ENCODE measurements at places on chromosomes 7 and 10.
A peak's percentile ranks its signal among the peaks of the same experiment; 100 is the strongest.

GRCh38 chr7:77808517-77808916 lies 9.9 kb downstream of the PHTF2 start:
- DNase-seq, result no peak

DNA sequence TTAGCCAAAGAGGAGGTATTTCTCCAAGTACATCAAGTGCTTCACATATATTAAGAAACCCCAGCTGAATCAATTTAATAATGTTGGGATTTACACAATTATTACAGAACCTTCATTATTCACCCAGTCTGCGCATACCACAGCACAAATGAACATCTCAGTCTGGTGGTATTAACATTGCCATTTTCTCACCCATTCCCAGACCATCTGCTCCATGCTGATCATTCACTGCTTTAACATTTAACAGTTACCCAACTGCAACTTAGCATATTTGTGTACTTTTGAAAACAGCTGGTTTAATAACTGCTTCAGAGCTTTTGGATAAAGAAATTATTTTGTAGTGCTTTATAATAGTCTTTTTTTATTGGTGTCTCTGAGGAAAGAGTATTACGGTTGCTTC lies 1072.1 kb downstream of the NXPH1 start:
- DNase-seq, result no peak

DNA sequence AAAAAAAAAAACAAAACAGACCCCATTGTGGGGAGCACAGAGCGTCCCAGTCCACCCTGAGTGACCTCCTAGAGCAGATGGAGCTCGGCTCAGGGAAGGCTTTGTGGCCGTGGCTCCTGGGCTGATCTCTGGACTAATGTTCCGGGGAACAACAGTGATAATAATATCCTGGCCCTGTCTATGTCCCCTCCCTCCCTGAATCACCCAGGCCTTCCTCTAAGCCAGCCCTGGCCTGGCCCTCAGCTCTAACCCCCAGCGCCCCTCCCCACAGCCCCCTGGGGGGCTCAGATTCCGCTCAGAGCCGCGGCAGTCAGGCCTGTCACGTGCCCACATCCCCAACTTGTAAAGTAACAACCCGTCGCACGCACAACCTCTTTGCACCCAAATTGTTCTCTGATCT lies 48.3 kb downstream of the MICALL2 start:
- no peak for DNase-seq

DNA sequence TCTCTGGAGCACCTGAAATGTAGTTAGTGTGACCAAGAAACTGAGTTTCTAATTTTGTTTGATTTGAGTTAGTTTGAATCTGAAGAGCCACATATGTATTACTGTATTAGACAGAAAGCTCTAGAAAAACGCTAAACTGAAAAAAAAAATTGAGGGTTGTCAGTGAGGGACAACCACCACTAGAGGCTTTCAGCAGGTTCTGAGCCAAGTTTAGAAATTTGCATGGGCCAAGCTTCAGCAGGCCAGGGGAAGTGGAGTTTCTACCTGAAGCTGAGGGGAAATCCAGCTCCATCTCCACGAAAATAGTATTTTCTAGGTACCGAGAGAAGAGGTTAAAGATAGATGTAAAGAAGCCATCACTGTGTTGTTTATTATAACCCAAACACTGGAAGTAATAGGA lies 77.9 kb upstream of the PLXNA4 start:
- no peak for DNase-seq

- no peak for DNase-seq
Measured at GRCh38 chr7:45890902-45891461, 2.7 kb downstream of the IGFBP1 start.

GRCh38 chr7:108143658-108144420 lies 13.7 kb upstream of the LAMB4 start:
- no peak for DNase-seq

DNA sequence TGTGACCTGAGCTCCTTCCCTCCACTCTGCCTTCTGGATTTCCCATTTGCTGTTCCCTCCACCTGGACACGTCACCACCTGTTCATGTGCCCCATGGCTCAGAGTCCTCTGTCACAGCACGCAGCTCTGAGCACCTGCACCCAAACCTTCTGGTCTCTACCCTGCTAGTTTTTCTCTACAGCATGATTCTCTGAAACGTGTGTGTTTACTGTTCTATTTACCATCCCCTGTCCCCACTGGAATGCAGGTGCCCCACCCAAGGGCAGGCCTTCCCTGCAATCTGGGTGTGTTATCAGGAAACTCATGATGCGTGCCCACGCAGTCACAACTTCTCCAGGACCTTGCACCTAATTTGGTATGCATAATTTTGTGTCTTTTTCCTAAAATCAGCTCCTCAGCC lies 284.4 kb upstream of the IGFBP3 start:
- no peak for DNase-seq

DNA sequence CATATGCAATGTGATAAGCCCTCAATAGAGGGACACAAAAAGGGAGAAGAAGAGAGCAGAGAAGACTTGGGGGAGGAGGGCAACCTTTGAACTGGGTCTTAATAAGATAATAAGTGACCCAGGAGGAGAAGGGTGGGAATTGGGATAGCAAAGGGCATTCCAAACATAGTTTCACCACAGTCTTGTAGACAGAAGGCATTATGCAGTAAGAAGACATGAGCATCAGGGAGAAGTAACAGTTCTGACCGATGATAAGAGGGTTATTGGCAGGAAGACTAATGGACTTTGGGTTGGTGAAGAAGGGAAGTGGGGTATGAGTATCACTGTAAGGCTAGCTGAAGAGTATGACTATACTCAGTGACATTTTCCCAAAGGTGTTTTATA lies 63.6 kb downstream of the TES start:
- DNase-seq, result no peak

DNA sequence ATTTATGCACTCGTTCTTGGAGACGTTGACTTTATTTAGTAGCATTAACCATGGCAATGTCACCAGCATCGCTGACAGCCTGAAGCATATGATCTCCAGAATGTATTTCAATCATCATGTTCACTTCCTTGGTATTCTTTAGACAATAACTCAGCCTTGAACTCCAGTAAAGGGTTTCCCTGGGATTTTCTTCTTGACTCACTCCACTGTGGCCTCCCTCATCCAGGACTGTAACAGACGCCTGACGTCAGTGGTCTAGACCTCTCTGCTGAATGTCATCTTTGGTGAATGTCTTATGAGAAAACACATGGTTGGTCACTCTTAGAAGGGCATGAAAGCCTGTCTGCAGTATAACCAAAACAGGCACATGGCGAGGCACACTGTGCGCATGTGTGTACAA lies 64.4 kb downstream of the EGFR start:
- no peak for DNase-seq

DNA sequence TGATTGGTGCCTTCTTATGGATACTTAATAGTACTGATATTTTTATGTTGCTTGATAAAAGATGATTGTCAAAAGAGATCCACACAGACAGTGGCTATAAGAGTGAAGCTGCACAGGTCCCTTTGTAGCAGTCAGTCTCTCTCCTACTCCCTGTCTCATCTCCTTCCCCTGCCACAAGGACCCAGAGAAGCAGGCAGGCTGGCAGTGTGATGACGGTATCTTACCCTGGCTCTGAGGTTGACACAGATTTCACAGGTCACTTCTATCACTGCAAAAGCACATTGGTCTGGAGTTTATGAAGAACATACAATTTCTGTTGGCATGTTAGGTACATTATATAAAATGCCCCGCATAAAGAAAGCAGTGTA lies 64.4 kb upstream of the AHR start:
- DNase-seq, result peak; percentile 53

All from effector memory CD4-positive, alpha-beta T cell (primary cell).